Pericardium fibroblast (primary cell): ENCODE measurements at places on chromosomes 6 and 20. TPM values are rescaled to one million over a fixed set of nuclear protein-coding genes. Genes with fewer than 3 reads are reported as not detected.

MOG gene
- total RNA-seq: not detected in 2 replicates

DTNBP1 gene
- 2.6 and 7.5 TPM in 2 replicates for total RNA-seq

SIGLEC1 gene
- not detected in 2 replicates for total RNA-seq

PTK6 gene
- total RNA-seq: not detected in 2 replicates
